ENCODE measurements at places on chromosomes 1 and 21. TPM values are rescaled to one million over a fixed set of nuclear protein-coding genes. Genes with fewer than 3 reads are reported as not detected.

GRCh38 chr1:40185951-40186864 lies 25.0 kb downstream of the RLF start:
- peak; percentile 30 for DNase-seq

- no peak for DNase-seq
Observed at GRCh38 chr1:55275151-55275748, 60.1 kb upstream of the USP24 start.

DNA sequence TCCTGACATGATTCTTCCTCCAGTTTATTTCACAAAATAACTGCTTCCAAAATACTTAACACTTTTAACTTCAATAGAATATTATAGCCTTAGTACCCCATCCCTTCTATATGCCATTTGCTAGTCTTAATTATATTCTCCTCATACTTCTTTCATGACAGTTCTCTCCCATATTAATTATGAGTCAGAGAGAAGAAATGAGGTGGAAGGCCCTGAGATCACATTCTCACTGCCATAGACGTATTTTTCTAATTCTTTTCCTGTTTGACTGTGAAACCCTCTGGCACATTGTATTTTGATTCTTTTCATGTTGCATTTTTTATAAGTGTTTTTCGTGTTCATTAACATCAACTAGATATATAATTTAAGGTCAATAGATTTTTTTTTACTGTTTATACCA lies 88.4 kb downstream of the GTF2B start:
- no peak for DNase-seq

GRCh38 chr1:209768354-209768774 lies 12.5 kb downstream of the TRAF3IP3 start:
- DNase-seq: no peak

GRCh38 chr21:34704119-34704518 lies 35.3 kb downstream of the CLIC6 start:
- no peak for DNase-seq

GRCh38 chr1:96632045-96632664 lies 89.4 kb upstream of the PTBP2 start:
- DNase-seq: no peak

Gene KRTAP19-3
- not detected for total RNA-seq

GRCh38 chr1:20634594-20635084 lies 1.4 kb downstream of the PINK1 start:
- peak; percentile 63 for DNase-seq

Gene NUDC
- 33.9 TPM for total RNA-seq

DNA sequence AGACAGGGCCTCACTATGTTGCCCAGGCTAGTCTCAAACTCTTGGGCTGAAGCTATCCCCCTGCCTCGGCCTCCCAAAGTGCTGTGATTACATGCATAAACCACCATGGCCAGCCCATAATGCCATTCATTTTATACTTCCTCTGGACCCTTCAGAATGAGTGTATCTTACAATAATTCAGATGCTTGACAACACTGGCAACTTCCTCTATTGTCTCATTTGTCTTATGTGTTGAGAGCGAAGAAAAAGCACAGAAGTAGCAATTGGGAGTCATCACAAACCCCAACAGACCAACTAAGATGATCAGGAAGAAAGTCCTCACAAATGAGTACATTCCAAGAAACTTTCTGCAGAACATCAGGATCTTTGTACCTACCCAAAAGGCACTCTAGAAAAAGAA lies 191.9 kb downstream of the RERE start:
- DNase-seq: no peak
